T-helper 17 cell (primary cell): ENCODE measurements at places on chromosomes 7 and 10. TPM values are rescaled to one million over a fixed set of nuclear protein-coding genes. Genes with fewer than 3 reads are reported as not detected.

The HACD1 gene
- 0.44 TPM for total RNA-seq

The TLX1 gene
- total RNA-seq, result not detected

The TEX36 gene
- total RNA-seq, result not detected

The OPALIN gene
- not detected for total RNA-seq

The CPEB3 gene
- 3.7 TPM for total RNA-seq

The HABP2 gene
- total RNA-seq, result not detected

The LRIT1 gene
- total RNA-seq, result not detected

The LEP gene
- not detected for total RNA-seq

The TFEC gene
- 0.47 TPM for total RNA-seq

The SFRP4 gene
- total RNA-seq, result not detected

The PLEKHS1 gene
- not detected for total RNA-seq

The STK31 gene
- 0.80 TPM for total RNA-seq

The GJD4 gene
- 0.22 TPM for total RNA-seq

The FGFBP3 gene
- 1.8 TPM for total RNA-seq

The TDRD1 gene
- 0.20 TPM for total RNA-seq

The SLC26A5 gene
- not detected for total RNA-seq

The EBLN1 gene
- not detected for total RNA-seq

The SLC18A2 gene
- total RNA-seq, result 1.9 TPM

The NSUN6 gene
- total RNA-seq, result 22.2 TPM

The CDHR1 gene
- 0.73 TPM for total RNA-seq

The CPA1 gene
- total RNA-seq, result not detected
